ENCODE measurements at places on chromosomes 16 and 17.
A peak's percentile ranks its signal among the peaks of the same experiment; 100 is the strongest.

GRCh38 chr16:47667956-47668355 lies 206.8 kb downstream of the PHKB start:
- no peak for DNase-seq

GRCh38 chr17:7932949-7933348 lies 943 bp downstream of the CNTROB start:
- DNase-seq, result peak; percentile 30

GRCh38 chr17:66576473-66576872 lies 258.4 kb upstream of the CACNG5 start:
- DNase-seq, result no peak

GRCh38 chr17:64038331-64039105 lies 18.1 kb upstream of the ICAM2 start:
- DNase-seq, result no peak

DNA sequence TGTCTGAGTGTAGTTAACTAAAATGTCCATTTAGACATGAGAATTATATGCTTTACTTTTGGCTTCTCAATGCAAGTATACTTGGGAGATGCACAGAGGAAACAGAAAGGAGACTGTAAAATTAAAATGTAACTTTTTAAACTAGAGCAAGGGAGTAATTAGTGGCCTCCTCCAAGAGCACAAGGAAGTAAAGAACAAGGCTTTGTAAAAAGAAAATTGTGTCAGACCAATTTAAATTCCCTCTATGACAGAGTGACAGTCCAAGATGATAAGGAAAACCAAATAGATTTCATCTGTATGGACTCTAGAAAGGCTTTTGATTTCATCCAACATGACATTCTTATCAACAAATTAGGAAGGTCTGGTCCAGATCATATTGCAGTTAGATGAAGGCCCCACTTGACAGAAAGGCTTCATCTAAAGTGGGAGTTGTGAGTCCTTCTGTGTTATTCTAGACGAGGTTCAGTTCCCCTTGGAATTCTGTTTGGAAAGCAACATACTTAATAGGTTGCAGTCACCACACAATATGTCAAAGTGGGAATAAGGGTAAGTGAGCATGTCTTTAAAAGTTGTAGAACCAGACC lies 6.5 kb upstream of the CAPNS2 start:
- no peak for DNase-seq

- no peak for DNase-seq
Measured at GRCh38 chr17:67576471-67577115, 141.1 kb upstream of the NOL11 start.

- DNase-seq, result no peak
Measured at GRCh38 chr17:58283674-58284612, 3.2 kb upstream of the MPO start.

DNA sequence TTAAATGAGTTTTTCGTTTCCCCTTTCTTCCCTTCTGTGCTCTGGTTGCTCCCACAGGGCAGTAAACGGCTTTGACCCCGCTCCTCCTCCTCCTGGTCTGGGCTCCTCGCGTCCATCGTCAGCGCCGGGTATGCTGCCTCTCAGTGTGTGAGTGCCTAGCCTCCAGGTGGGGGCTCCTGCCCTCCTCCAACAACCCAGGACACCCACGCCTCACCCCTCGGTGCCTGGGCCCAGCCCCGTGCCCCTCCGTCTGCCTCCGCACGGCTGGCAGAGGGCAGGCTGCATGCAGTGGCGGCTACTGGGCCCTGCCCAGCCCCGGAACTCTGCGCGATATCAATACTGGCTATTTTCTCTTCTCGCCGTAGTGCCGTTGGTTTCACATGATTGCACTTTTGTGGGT lies 31.2 kb downstream of the NDEL1 start:
- DNase-seq, result no peak

GRCh38 chr16:87131996-87132345 lies 185.2 kb downstream of the C16orf95 start:
- DNase-seq, result no peak

DNA sequence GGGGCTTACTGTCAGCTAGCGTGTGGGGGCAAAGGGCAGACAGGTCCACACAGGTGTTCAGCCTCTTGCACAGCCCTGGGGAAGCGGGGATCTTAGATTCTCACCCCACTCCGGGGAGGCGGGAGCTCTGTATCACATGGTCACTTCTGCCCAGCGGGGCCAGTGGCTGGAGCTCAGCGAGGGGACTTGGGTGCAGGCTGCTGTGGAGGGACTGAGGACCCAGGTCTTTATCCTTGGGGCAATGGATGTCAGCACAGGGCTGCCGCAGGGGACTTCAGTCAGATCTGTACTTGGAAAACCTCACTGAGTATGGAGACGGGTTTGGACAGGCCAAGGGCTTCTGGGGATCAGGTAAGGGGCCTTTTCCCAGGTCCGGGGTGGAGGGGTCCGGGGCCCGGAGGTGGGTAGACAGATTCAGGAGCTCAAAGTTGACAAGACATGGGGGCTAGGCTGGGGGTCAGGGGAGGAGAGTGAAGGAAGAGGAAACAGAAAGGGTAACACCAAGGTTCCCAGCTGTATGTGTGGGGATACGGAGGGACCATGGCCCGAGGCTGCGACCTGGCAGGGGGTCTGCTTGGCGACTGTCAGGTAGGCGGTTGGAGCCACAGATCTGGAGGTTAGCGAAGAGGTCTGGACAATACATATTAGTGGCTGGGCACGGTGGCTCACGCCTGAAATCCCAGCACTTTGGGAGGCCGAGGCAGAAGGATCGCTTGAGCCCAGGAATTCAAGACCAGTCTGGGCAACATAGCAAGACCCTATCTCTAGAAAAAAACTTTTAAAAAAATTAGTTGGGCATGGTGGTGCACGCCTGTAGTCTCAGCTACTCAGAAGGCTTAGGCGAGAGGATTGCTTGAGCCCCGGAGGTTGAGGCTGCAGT lies 15.1 kb upstream of the BAIAP2 start:
- DNase-seq, result no peak

GRCh38 chr16:88007321-88007731 lies 56.1 kb downstream of the BANP start:
- DNase-seq, result no peak

DNA sequence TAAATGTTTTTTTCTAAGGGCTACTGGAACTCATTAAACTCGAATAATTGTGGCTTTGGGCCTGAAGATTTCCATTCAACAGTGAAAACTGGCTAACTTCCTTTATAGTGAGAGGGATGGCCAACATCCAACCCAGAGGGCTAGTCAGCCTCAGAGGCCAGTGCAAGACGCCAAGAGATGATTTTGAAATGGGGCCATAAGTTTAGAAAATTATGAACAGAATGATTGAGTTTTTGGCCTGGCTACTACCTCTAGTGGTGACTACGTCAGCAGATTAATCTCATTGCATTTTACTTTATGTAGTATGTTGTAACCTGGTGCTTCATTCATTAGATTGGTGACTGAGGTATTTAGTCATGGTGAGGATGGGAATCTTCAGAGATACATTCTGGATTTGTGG lies 28.4 kb downstream of the HAPSTR1 start:
- no peak for DNase-seq

DNA sequence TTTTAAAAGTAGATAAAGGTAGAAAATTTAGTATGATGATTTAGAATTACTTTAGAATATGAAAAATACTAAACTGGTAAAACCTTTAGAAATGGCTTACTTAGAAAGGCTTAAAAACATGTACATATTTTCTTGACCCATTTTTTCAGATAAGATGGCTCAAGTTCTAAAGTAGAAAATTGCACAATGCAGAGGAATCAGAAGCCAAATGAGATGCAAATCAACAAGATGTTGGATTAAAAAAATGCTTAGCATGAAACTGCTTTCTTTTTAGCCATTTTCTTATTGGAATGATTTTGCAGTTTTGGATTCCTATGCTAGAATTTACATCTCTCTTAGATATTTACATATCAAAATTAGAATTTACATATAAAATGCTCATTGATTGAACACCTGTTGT lies 1.5 kb upstream of the KRTAP3-1 start:
- no peak for DNase-seq

- no peak for DNase-seq
Measured at GRCh38 chr17:9192010-9192409, 170.7 kb downstream of the NTN1 start.

DNA sequence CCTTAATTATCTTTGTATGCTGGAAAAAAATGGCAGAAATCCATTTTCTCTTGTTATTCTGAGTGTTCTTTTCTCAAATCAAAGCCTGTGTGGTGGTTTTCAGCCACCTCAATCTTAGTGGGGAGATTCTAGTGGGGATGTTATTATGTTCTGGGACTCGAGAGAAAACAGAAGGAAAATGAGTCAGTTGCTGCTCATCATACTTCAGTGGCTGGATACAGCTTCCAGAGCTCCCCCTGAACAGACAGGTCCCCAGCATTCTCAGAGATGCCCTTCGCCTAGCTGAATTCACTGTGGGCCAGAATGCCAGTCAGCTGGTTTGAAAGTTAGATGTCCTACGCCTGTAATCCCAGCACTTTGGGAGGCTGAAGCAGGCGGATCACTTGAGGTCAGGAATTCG lies 8.5 kb downstream of the ST6GALNAC1 start:
- DNase-seq, result no peak

DNA sequence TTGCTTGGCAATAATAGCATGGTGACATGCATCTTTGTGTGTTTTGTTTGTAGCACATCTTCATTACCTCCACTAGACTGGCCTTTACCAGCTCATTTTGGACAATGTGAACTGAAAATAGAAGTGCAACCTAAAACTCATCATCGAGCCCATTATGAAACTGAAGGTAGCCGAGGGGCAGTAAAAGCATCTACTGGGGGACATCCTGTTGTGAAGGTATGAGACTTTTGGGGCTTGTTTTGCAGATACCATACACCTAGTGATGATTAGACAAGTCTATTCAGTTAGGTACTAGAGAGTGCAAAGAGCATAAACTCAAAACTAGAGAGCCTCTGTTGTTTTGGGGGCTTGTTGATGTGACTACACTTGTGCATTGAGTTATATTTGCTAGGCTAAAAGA lies 41.2 kb downstream of the NFATC3 start:
- no peak for DNase-seq

- no peak for DNase-seq
Measured at GRCh38 chr16:76729525-76729924, 452.3 kb downstream of the CNTNAP4 start.

GRCh38 chr17:41537614-41537954 lies 9.5 kb upstream of the KRT19 start:
- DNase-seq, result no peak

GRCh38 chr16:10708969-10709368 lies 14.2 kb upstream of the TEKT5 start:
- DNase-seq, result no peak

GRCh38 chr17:77730376-77730775 lies 228.1 kb upstream of the TNRC6C start:
- no peak for DNase-seq

DNA sequence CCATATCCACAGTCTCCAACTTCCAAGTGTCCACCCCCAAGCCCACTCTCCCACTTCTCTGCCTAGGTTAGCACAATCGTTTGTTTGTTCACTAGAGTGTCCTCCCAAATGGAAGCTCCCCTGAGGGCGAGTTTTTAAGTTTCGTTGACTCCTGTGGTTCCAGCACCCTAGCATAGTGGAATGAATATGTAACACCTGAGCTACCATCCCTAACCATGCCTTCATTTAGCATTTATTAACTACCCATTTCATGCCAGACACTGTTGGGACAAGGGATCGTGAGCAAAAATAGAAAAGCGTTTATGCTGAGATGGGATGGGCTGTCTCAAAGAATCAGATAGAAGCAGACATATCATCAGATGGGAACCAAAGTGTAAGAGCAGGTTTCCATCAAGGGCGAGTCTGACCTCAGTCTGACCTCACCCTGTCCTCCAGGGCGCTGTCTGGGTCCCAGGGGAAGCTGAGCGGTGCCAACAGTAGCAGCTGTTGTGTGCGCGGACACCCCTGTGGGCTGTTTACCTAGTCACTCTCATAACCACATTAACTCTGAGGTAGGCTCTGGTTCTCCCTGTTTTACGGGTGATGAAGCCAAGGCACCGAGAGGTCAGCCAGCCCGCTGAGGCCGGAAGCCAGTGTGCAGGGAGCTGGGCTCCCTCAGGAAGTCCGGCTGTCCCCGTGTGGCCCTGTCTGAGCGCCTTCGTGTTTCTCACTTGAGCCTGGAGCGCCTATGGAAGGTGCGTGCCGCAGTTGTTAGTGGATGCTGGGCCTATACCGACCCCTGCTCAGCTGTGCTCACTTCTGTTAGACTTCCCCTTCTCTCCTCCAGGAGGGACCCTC lies 6.2 kb downstream of the CNP start:
- no peak for DNase-seq

- no peak for DNase-seq
Measured at GRCh38 chr17:82003411-82004381, 19.0 kb downstream of the CENPX start.

- DNase-seq, result no peak
Measured at GRCh38 chr17:55673743-55674506, 48.7 kb downstream of the TMEM100 start.

DNA sequence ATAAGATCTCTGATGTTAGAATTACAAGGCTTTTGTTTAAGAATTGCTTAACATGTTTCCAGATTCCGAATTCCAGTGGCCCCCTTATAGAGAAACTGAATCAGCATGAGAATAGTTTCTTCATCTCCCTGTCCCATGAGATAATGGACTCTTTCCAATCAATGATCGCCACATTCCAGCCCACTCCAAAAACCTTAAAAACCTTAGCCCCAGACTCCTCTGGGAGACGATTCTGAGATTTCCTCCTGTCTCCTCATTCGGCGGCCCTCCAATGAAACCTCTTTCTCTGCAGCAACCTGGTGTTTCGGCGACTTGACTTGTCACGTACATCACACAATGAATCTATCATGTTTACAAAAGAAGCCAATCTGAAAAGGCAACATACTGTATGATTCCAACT lies 197.1 kb upstream of the PSMD7 start:
- no peak for DNase-seq

- DNase-seq, result no peak
Measured at GRCh38 chr16:68113059-68113761, 28.0 kb downstream of the NFATC3 start.

- DNase-seq, result peak; percentile 14
Measured at GRCh38 chr16:81035975-81036750, 521 bp downstream of the ATMIN start.

GRCh38 chr17:10699856-10700255 lies 2.5 kb downstream of the ADPRM start:
- DNase-seq, result no peak

- DNase-seq, result no peak
Measured at GRCh38 chr17:42214156-42214555, 19.9 kb upstream of the GHDC start.

DNA sequence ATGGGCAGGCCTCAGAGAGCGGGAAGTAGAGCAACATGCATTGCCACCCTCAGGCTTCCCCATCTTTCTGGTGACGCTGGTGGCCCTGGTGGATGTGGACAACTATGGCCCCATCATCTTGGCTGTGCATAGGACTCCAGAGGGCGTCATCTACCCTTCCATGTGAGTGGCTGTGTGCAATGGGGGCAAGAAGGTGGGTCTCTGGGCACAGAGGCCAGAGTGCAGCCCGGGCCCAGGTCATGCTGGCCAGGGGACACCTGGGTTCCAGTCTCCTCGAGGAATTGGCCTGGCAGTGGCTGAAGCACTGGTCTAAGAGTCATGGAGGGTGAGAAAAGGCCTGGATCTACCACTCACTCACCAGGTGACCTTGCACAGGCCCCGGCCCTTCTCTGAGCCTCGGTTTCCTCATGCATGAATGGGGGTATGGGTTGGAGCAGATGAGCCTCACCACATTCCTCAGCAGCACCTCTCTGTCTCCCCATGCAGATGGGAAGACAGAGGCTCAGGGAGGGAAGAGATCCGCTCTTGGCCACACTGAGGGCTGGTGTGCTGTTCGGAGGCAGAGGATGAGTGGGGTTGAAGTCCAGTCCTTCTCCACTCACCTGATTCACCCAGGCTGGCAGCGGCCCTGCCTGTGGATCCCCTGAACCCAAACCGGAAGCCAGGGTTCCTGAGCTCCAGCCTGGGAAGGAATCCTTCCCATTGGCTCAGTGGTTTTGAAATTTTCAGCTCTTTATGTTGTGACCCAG lies 7.2 kb upstream of the ADGRG3 start:
- DNase-seq, result no peak

Measured in neural crest cell (in vitro differentiated cells).